ENCODE measurements at places on chromosomes 5 and 9. TPM values are rescaled to one million over a fixed set of nuclear protein-coding genes. Genes with fewer than 3 reads are reported as not detected.

GRCh38 chr5:41848983-41849382 is 21.2 kb downstream of the OXCT1 start:
- DNase-seq: no peak

- no peak for DNase-seq
Observed at GRCh38 chr9:37348917-37349316, 73.6 kb upstream of the GRHPR start.

GRCh38 chr5:132680780-132681475 is 7.1 kb downstream of the IL4 start:
- no peak for DNase-seq

DNA sequence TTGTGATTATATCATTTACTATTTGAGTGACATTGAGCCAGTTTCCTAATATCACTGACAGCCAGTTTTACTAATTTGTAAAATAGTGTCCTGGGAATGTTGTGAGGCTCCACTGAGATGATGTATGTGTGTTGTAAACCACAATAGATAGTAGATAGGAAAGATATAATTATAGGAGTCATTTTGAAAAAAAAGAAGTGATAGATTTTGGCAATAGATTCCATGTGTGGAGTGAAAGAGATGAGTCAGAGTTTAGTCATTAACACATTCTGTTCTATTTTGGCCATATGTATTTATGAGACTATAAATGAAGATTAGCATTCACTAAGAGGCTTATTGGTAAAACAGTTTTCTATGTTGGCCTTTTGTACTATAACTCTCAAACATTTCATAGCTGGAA is 388.2 kb downstream of the FAM170A start:
- DNase-seq: no peak

- DNase-seq: no peak
Observed at GRCh38 chr5:67334373-67334772, 137.8 kb upstream of the CD180 start.

- peak; percentile 76 for DNase-seq
Observed at GRCh38 chr9:127972236-127972871, 8.4 kb downstream of the EEIG1 start.

Gene LECT2
- total RNA-seq: not detected

- DNase-seq: no peak
Observed at GRCh38 chr9:127004946-127005769, 90.6 kb downstream of the RALGPS1 start.

- DNase-seq: no peak
Observed at GRCh38 chr5:14870337-14871213, 1.0 kb downstream of the ANKH start.

- DNase-seq: no peak
Observed at GRCh38 chr9:71680189-71680980, 87.9 kb downstream of the CEMIP2 start.

Gene NDUFB6
- 67.4 TPM for total RNA-seq

Gene TMEM174
- total RNA-seq: not detected

DNA sequence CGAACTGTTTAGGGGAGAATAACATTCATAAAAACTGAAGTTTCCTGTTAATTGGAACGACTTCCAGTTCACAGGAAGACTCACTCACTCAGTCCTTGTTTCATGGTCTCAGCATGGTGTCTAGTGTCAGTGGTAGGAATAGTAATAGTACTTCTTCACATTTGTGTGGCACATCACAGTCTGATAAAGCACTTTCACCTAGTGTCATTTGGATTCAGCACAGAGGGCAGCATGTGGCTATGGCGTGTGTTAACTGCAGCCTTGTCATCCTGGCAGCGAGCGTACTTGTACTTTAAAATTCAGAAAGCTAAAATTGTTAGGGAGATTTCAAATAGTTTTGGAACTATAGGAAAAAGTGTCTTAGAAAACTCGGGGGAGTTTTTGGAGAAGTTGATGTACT is 72.4 kb downstream of the VCAN start:
- no peak for DNase-seq

- no peak for DNase-seq
Observed at GRCh38 chr9:763692-764091, 77.8 kb upstream of the DMRT1 start.

All from sigmoid colon (tissue), 7 donors.